Stimulated activated CD4-positive, alpha-beta T cell treated with anti-CD3 and anti-CD28 coated beads, Interleukin-4, amount 100 ng/mL, for 48 hours (primary cell): ENCODE measurements at places on chromosomes 13 and 19.

DNA sequence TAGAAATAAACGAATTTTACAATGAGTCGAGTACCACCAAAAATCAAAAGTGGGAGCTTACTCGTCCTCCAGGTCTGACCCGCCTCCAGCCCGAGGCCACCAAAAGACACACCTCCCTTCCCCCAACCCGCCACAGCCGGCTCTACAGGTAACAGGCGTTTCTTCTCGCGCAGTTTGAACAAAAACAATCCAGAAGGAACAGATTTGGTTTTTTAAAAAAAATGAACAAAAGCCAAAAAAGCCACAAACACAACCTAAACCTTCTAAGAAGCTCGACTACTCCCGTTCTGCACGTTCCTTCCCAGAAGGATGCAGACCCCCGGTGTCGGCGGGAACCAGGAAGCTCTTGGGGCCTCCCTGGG is 671 bp downstream of the ZDHHC20 start:
- DNase-seq = peak; percentile 24

GRCh38 chr19:40365613-40366401 is 17.3 kb downstream of the PLD3 start:
- peak; percentile 63 for DNase-seq

- DNase-seq = no peak
Observed at GRCh38 chr13:74570046-74570445, 435.8 kb upstream of the KLF12 start.

DNA sequence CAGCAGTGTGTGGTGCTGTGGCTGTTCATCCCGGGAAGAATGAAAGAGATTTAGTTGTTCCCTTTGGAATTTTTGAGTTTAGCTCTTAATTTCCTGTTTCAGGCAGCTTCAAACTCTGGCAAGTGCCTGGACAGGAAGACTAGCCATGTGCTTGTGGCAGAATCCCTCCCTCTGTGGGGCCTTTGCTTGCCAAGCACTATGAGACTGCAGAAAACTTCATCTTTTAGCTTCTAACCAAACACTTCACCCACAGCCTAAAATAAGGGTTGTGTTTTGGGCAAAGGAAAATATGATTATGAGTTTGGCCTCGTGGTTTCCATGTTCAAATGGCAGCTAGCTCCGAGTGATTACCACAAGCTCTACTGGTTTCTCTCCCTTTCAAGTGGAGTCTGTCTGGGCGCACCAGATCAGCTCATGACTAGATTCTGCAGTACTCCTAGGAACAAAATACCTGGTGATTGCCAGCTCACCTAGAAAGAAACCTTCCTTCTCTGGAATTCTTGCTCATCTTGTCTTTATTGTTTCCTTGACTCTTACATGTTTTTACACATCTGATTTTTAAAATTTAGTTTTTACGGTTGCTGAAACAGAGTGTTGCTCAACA is 707.5 kb downstream of the SLITRK6 start:
- no peak for DNase-seq

GRCh38 chr19:38234615-38235014 is 10.6 kb upstream of the DPF1 start:
- DNase-seq = no peak

DNA sequence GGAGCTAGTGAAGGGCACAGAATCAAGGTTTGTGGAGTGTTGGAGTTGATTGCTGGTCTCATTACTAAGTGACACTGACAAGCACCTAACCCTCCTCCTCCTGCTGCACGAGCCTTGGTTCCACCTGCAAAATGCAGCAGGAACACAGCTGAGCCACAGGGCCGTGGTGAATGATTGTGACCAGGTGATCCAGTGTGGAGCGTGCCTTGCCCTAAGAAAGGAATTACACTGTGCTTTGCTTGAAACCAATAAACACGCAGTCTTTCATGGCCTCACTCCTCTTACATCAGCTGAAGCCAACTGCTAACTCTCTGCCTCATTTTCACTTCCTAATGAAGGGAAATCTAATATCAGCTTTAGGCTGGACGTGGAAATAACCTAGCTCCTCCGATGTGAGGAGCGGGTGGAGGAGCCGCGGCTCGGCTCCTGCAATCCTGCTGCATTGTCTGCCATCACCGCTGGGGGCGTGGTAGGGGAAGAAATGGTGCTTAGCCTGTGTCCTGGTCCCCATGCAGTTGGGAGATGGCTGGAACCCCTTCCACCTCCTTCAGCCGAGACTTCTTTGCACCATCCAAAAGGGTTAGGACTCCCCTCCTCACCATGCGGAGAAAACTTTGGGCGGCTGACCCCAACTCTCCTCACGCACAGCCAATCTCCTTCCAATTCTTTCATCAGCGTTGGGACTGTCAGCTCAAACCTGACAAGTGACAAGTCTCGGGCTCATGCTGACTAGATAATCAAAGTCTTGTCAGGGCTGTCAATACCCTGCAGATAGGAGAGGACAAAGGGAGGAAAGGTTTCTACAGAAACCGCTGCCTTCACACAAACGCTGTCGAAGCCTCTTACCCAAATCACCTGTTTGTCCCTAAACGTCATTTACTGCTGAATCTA is 427.9 kb downstream of the ZNF536 start:
- peak; percentile 30 for DNase-seq

- DNase-seq = no peak
Observed at GRCh38 chr13:45242070-45242469, 41.2 kb upstream of the KCTD4 start.

DNA sequence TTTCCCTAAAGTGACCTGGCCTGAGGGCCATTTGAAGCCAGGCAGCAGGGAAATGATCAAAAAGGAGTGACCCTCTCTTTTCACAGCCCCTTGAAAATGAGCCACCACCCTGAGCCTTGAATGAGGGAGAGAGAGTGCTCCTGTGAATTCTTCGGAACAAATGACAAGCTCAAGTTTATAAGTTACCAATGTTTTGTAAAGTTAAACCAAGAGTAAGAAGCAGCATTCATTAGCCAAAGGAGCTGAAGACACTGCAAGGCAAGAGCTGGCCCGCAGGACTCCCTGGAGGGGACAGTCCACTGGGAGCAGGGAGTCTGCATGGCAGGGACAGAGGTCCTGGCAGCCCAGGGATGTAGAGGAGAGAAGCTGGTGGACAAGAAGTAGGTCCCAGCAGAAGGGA is 16.7 kb upstream of the CCNP start:
- DNase-seq = no peak

DNA sequence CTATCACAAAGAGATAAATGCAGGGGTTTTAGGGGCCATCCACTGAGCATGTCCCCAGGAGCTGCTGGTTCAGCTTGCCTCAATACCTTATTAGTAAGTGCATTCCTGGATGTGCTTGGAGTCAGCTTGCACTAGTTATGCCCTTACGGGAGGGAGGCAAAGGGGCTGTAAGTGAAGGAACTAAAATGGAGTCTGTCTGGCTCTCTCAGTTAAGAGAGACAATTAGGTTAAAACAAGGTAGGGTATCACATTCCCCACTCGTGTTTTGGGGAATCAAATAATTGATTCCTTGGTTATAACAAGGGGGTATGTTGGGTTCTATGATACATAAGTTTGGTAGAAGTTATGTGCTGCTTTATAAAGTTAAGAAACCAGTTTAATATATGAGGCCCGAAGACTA is 78.9 kb downstream of the ZNF100 start:
- DNase-seq = no peak

DNA sequence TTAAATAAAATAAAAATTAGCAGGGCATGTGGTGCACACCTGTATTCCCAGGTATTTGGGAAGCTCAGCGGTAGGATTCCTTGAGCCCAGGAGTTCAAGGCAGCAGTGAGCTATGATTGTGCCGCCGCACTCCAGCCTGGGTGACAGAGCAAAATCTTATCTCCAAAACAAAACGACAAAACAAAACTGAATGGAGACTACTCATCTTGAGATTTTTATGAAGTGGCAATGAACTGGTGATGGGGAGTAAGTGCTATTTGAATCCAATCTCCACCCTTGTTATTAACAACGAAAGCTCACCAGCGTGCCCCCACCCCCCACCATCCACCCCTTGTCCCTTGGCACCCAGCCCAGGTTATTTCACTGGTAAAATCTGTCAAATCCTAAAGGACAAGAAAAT is 45.2 kb upstream of the URI1 start:
- DNase-seq = no peak

GRCh38 chr13:53112522-53112921 is 83.9 kb downstream of the OLFM4 start:
- DNase-seq = no peak

- no peak for DNase-seq
Observed at GRCh38 chr13:48680756-48681392, 27.1 kb downstream of the CYSLTR2 start.

DNA sequence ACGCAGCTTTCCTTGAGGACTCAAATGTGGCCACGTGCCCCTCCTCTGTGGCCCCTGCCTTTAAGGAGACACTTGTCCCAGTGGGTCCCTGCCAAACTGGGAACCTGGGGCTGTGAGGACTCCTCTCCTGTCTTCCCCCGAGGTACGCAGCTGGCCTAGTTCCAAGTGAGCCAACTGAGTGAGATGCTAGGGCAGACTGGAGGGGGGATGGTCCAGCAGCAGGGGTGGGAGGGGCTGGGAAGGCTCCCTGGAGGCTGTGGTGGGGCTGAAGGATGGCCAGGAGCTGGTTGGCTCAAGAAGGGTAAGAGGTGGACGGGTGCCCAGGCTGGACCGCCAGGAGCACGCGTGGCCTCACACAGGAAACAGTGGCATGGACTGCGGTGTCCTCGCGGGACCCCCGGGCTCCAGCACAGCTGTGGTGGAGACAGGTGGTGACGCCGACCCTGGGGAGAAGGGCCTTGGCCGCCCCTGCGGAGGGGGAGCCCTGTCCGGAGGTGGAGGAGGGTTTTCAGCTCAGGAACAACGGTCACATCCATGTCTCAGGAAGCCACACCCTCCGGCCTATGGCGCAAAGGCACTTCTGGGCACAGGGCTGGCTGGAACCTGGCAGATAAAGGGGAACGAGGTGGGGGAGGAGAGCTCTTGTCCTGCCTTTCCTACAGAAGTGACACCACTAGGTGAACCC is 45.8 kb downstream of the MLLT1 start:
- DNase-seq = no peak

DNA sequence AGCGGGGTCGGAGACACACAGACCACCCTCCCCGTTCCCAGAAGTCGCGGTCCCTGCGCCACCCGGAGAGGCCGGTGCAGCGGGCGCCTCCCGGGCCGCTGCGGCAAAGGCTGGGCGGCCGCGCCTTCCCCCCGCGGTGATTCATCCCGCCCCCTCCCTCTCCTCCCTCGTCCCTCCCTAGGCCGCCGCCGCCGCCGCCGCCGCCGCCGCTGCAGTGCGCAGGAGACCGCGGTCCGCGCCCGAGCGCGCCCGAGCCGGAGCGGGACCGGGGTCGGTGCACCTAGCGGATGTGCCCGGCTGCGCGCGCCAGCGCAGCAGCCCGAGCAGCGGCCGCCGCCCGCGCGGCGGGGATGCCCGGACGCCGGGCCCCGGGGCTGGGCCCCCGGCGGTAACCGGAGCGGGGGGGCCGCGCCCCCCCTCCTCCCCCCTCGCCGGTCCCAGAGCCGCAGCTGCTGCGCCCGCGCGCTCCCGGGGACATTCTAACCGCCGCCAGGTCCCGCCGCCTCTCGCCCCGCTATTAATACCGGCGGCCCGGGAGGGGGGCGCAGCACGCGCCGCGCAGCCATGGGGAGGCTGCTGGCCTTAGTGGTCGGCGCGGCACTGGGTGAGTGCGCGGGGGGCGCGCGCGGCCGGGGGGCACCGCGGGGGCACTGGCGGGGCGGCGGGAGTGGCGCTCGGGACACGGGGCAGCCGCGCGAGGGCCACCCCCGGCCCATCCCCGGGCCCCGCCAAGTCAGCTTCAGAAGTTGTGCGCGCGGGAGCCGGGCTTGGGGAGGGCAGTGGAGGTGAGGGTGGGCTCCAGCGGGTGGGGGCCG is at the start of gene SCN1B:
TSS of gene SCN1B (plus strand) at position 214 of the 815 bp plus-strand sequence. CDS start at position 565, 351 bp downstream.
- peak; percentile 71 for DNase-seq

DNA sequence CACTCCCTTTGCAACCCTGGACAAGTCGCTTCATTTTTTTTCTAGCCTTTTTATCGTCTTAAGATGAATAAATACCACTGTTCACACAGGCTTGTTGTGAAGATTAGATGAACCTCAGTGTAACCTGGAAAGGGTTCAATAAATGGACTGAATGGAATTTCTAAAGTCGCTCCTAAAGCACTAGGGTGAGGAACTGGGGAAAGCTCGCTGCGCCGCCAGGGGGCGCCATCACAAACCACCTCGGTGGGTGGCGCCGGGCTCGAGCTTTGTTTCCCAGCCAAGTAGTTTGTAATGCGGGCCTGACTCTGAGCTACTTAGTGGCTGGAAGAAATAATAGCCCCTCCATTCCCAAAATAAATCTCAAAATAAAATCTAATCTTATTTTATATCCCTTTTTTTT is 2.2 kb upstream of the CEACAM6 start:
- DNase-seq = peak; percentile 83

DNA sequence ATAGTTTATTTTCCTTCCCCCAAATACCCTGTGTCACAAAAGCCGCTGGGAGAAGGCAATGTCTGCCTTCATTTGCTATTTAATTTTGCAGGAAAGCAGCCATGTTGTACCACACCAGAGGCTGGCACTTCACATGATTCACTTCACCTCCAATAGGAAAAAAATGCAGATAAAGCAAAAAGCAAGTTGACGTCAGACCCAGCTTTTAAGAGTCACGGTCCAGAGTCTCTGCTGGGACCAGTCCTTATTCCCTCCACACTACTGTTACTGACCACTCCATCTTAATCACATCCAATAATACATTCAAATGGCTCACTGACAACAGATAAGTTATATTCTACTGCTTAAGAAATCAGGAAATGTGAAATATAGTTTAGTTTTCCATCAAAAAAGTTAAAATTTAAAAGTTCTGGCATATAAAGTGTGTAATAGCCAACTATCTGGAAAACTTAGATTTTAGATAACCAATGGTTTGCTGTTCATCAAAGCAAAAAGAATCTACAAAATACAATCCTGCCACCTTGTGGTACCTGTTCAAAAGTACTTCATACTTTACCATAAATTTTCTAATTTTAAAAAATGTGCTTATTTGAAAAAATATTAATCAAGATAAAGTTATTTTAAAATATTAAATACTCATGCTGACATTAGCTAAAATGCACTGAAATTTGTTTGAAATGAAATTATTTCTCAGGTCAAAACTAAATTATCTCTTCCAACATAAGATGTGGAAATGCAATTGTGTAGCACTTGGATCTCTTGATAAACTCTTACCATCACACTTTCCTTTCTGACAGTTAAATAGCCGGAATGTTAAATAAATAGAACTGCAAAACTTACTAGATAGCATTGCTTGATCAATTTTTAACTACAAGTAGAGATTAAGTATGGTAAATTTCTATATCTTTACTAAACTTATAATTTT is 97.3 kb downstream of the SERP2 start:
- DNase-seq = no peak

GRCh38 chr13:29918845-29919244 is 68.4 kb upstream of the UBL3 start:
- DNase-seq = no peak

- no peak for DNase-seq
Observed at GRCh38 chr19:38298821-38299680, 5.0 kb upstream of the C19orf33 start.

DNA sequence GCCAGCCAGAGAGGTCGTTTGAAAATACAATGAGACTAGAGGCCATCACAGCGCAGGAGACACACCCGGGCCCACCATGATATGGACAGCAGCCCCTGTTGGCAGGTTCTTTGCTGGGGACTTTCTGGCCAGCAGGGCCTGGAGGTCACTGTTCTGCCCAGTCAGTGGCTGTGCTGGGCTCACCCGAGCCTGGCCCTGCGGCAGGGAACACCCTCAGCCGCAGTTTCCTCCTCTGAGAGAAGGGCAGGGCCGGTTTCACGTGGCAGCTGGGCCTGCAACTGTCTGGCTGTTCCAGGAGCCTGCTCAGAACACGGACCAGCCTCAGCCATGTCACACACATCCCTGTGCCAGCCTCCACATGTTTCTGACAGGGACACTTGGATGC is 39.4 kb downstream of the ADPRHL1 start:
- DNase-seq = no peak
